Activated naive CD8-positive, alpha-beta T cell treated with anti-CD3 and anti-CD28 coated beads, Interleukin-2, amount 50 U/mL, for 24 hours (primary cell): ENCODE measurements at places on chromosomes 5 and 9.
A peak's percentile ranks its signal among the peaks of the same experiment; 100 is the strongest.

DNA sequence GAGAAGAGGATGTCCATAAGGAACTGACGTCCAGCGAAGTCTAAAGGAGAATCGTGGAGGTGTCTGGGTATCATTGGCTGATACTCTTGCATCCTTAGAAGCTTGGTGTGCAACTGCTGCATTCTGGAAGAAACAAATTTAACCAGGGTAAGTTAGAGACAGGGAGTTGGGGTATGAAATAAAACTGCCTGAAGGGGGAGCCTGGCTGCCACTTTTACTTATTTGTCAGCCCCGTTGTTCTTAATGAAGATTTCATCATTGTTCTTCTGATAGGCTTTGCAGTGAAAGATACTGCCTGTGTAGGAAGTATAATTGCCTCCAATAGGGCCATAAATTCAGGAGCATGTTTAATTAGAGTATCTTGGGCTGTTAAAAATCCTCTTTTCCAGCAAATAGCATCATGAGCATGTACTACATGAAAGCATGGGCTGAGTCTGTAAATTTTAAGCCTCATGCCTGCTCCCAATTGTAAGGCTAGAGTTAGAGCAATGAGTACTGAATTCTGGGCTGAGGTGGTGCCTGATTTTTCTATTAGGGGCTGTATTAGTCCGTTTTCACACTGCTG is 1264.5 kb upstream of the ACO1 start:
- peak; percentile 5 for DNase-seq
- peaks cover 6% of the 10 kb centered on the region for H3K36me3 ChIP-seq
- H3K27me3 ChIP-seq = no peaks in the 10 kb centered on the region
- H3K4me1 ChIP-seq = no peaks in the 10 kb centered on the region
- H3K4me3 ChIP-seq = no peak overlapping the region
- no peak overlapping the region for H3K27ac ChIP-seq

DNA sequence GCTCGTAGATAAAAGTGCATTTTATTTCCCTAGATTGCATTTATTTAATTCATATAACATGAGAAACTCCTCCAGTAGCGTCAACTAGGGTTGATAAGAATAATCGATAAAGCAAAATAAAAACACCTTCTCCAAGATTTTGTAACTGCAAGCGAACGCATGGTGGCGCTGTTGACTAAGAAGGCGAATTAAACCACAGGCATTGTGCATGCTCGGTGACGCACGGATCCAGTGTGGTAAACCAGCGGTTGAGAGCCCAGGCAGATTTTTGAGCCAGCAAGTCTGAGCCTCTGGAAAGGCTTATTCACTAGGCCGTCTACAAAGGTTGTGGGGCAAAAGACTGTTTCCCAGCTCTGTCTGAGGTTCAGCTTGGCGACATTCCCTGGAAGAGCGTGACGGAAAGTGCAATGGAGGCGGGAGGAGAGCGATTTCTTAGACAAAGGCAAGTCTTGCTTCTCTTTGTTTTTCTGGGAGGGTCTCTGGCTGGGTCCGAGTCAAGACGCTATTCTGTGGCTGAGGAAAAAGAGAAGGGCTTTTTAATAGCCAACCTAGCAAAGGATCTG is at the start of gene PCDHB3:
Gene PCDHB3, plus strand, starts transcription at position 231 of the 563 bp plus-strand sequence. Its CDS starts 177 bp downstream, at position 408.
- H3K4me3 ChIP-seq = no peak within 1 kb of the TSS
- H3K27me3 ChIP-seq = peaks cover 38% of the 10 kb centered on the region
- H3K36me3 ChIP-seq = peaks cover 10% of the 10 kb centered on the region
- DNase-seq = peak; percentile 37
- no peak within 1 kb of the TSS for H3K27ac ChIP-seq

GRCh38 chr9:100098046-100098886 is 534 bp downstream of the ERP44 start:
- peak overlapping the region; percentile 89 for H3K27ac ChIP-seq
- peaks cover 4% of the 10 kb centered on the region for H3K36me3 ChIP-seq
- peak; percentile 44 for DNase-seq
- peak overlapping the region; percentile 99 for H3K4me3 ChIP-seq

- peak; percentile 27 for DNase-seq
- peak overlapping the region; percentile 93 for H3K4me3 ChIP-seq
- H3K4me1 ChIP-seq = peaks cover 32% of the 10 kb centered on the region
- peaks cover 12% of the 10 kb centered on the region for H3K36me3 ChIP-seq
Observed at GRCh38 chr5:109688630-109688969, 1.1 kb upstream of the MAN2A1 start.

DNA sequence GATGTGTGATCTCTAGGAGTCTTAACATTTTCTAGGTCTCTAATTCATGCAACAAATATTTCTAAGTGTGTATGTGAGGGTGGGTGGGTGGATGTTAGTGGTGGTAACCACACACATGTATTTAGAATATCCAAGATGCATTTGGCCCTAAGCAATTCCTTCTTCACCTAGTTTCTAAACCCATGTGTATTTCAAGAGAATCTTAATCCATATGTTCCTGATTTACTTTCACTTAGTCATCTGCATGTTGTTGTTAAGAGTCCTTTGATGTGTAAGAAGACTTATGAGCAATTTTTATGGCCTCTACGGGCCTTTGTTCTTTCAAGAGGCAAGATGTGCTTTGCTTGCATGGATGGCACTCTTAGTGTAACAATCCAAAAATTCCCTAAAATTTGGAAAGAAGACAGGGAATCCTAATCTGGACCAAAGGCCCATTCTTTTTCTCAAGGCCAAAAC is 282.6 kb downstream of the SPATA31D1 start:
- H3K27ac ChIP-seq = no peak overlapping the region
- no peaks in the 10 kb centered on the region for H3K36me3 ChIP-seq
- H3K27me3 ChIP-seq = no peaks in the 10 kb centered on the region
- H3K4me1 ChIP-seq = no peaks in the 10 kb centered on the region
- H3K4me3 ChIP-seq = no peak overlapping the region

DNA sequence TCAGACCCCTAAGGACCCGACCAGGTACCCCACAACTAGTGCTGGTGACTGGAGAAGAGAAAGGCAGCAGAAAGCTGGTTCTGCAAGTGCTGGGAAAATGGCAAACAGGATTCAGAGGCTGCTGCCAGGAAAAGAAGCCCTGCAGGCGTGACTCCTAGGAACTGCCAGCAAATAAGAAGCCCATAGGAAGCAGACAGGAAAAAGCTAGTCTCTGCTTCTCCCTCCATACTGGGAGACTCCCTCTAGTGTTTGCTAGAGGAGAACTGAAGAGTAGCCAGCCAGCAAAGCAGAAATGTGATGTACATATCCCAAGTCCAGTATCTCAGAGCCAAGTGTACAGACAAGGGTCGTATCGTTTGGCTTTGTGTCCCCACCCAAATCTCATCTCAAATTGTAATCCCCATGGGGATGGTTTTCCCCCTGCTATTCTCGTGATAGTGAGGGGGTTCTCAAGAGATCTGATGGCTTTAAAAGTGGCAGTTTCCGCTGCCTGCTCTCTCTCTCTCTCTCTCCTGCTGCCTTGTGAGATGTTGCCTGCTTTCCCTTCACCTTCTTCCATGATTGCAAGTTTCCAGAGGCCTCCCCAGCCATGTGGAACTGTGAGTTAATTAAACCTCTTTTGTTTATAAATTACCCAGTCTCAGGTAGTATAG is 38.1 kb upstream of the TUSC1 start:
- no peaks in the 10 kb centered on the region for H3K36me3 ChIP-seq
- H3K4me3 ChIP-seq = no peak overlapping the region
- H3K27me3 ChIP-seq = no peaks in the 10 kb centered on the region
- no peak overlapping the region for H3K27ac ChIP-seq
- H3K4me1 ChIP-seq = no peaks in the 10 kb centered on the region
- DNase-seq = no peak

DNA sequence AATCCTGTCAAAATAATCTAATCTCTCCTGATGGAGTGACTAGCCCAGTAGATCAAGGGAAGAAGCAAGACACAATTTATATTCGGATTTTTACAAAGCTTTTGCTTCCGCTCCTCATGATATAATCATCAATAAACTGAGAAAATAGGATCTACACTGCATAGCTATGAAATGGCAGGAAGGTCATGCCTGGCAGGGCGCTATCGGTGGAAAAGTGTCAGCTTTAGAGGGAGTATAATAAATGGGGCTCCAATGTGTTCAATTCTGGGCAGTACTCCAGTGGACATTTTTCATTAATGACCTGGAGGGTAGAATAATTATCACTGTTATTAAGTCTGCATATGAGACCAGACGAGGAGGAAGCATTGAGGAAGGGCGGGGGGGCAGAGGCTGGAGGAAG is 1013.3 kb upstream of the DMAC1 start:
- no peaks in the 10 kb centered on the region for H3K36me3 ChIP-seq
- no peaks in the 10 kb centered on the region for H3K27me3 ChIP-seq
- H3K4me1 ChIP-seq = no peaks in the 10 kb centered on the region
- no peak for DNase-seq

- no peak overlapping the region for H3K27ac ChIP-seq
- H3K27me3 ChIP-seq = no peaks in the 10 kb centered on the region
- H3K4me3 ChIP-seq = peak overlapping the region; percentile 16
- peaks cover 7% of the 10 kb centered on the region for H3K36me3 ChIP-seq
- H3K4me1 ChIP-seq = peaks cover 21% of the 10 kb centered on the region
Observed at GRCh38 chr9:93573516-93573828, 2.9 kb upstream of the PHF2 start.

DNA sequence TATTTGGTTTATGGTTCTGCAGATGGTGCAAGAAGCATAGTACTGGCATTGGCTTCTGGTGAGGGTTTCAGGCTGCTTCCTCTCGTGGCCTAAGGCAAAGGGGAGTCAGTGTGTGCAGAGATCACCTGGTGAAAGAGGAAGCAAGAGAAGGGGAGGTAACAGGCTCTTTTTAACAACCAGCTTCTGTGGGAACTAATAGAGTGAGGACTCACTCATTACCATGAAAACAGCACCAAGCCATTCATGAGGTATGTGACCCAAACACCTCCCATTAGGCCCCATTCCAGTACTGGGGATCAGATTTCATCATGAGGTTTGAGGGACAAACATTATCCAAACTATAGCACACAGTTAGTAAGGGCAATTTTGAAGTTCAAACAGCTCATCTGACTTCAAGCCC is 263.5 kb downstream of the TMEM38B start:
- no peak for DNase-seq
- no peak overlapping the region for H3K27ac ChIP-seq
- H3K27me3 ChIP-seq = peaks cover 2% of the 10 kb centered on the region
- H3K36me3 ChIP-seq = no peaks in the 10 kb centered on the region
- H3K4me1 ChIP-seq = no peaks in the 10 kb centered on the region
- no peak overlapping the region for H3K4me3 ChIP-seq

DNA sequence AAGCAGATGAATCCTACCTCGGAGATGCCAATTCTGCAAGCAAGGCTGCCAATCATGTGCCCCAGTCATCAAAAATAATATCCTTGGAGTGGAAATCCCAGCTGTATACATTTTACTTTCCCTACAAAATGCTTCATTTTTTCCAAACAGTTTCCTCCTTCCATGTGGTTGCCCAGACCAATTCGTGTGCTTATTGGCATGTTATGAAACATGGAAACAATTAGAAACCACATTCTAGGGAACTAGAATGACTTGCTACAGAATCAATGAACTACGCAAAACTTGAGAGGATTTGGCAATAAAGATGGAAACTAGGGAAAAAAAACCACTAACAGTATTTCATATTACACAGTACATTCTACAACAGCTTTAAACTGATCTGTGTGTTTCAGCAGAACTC is 584.5 kb upstream of the DMAC1 start:
- no peak for DNase-seq
- no peak overlapping the region for H3K4me3 ChIP-seq
- H3K27ac ChIP-seq = no peak overlapping the region
- H3K4me1 ChIP-seq = no peaks in the 10 kb centered on the region
- H3K36me3 ChIP-seq = no peaks in the 10 kb centered on the region
- no peaks in the 10 kb centered on the region for H3K27me3 ChIP-seq
